ENCODE measurements at places on chromosomes 13 and 19. TPM values are rescaled to one million over a fixed set of nuclear protein-coding genes. Genes with fewer than 3 reads are reported as not detected.
A peak's percentile ranks its signal among the peaks of the same experiment; 100 is the strongest.

GRCh38 chr13:29684441-29684840, 89.0 kb upstream of the SLC7A1 start:
- no peak for DNase-seq

DNA sequence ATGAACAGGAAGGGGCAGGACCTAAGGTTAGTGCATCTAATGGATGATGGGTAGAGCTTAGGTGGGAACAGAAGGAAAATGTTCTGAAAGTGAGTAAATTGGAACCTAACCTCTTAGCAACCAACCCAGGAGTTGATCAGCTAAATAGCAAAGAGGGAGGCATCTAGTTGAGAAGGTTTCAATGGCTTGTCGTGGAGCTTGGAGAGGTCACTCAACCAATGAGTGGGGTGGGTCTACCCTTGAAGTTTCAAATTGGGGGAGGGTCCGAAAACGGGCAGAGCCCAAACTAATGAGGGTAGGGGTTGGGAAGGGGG, 5.7 kb upstream of the SHKBP1 start:
- DNase-seq, result no peak

GRCh38 chr19:48539503-48540096, 12.4 kb upstream of the SULT2B1 start:
- peak; percentile 57 for DNase-seq

Gene POSTN
- total RNA-seq, result 451 TPM

Gene F2RL3
- not detected for total RNA-seq

All from mesothelial cell of epicardium (in vitro differentiated cells).